ENCODE measurements at places on chromosomes 1 and 21. TPM values are rescaled to one million over a fixed set of nuclear protein-coding genes. Genes with fewer than 3 reads are reported as not detected.

DNA sequence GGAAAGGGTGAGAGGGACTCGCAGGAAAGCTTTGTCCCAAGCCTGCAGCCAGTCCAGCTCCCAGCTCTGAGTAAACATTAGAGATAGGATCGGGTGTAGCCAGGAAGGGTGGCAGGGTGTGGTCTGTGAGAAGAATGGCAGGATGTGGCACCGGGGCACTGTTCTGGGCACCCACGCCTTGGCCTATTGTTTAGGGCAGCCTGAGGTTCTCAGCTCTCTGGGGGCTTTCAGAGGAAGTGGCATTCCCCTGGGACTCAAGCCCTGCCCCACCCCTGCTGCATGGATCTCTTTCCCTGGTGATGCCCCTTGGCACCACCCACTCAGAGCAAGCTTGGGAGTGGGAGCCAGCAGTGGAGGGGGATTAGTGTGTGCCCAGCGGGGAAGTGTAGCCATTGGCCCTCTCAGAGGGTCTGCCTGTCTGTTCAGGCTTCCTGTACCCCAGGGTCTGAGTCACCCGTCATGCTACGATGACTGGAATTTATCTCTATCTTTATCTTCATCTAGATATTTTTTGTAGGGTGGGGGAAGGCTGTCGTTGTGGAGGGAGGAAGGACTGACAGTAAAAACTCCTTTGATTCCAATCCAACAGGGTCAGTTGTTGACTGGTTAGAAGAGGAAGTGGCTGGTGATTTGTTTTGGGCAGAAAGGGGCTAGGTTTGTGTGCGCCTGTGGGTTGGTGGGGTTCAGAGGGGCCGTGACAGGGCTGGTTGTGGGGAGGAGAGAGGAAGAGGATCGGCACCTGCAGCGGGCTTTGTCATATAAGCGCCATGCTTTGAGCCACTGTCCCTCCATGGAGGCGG is 31.6 kb downstream of the SOX13 start:
- no peak overlapping the region for H3K4me3 ChIP-seq
- DNase-seq, result no peak
- peaks cover 28% of the 10 kb centered on the region for H3K4me1 ChIP-seq
- no peak overlapping the region for H3K27ac ChIP-seq
- H3K27me3 ChIP-seq, result no peaks in the 10 kb centered on the region

- H3K27ac ChIP-seq, result no peak overlapping the region
- H3K4me1 ChIP-seq, result no peaks in the 10 kb centered on the region
- no peaks in the 10 kb centered on the region for H3K27me3 ChIP-seq
- DNase-seq, result no peak
- no peak overlapping the region for H3K4me3 ChIP-seq
Measured at GRCh38 chr21:25569084-25569483, 38.2 kb downstream of the MRPL39 start.

GRCh38 chr21:45184869-45185268 is 102.8 kb downstream of the POFUT2 start:
- H3K36me3 ChIP-seq, result peaks cover 15% of the 10 kb centered on the region
- H3K27ac ChIP-seq, result no peak overlapping the region
- no peak for DNase-seq
- H3K4me3 ChIP-seq, result no peak overlapping the region

DNA sequence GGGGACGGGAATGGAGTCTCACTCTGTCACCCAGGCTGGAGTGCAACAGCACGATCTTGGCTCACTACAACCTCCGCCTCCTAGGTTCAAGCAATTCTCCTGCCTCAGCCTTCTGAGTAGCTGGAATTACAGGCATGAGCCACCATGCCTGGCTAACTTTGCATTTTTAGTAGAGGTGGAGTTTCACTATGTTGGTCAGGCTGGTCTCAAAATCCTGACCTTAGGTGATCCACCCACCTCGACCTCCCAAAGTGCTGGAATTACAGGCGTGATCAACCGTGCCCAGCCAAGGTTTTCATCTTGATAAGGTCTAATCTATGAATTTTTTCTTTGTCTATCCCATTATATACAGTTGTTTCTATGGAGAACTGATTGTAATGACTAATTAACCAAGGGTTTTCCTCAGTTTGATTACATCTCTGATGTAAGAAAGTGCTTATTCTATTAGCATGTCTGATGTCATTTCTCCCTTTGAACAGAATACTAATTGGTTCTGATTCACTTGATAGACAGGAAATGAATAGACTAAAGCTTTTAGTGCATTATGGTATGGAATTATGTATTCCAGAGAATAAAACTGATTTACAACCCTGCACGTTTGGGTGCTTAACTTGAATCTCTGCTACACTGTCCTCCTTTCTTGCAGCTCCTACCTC is 11.9 kb downstream of the PACC1 start:
- H3K4me1 ChIP-seq, result no peaks in the 10 kb centered on the region
- no peak overlapping the region for H3K27ac ChIP-seq

GRCh38 chr1:247845011-247845692 is 3.5 kb upstream of the OR11L1 start:
- no peaks in the 10 kb centered on the region for H3K27me3 ChIP-seq
- no peak for DNase-seq
- H3K4me3 ChIP-seq, result no peak overlapping the region
- H3K27ac ChIP-seq, result no peak overlapping the region

DNA sequence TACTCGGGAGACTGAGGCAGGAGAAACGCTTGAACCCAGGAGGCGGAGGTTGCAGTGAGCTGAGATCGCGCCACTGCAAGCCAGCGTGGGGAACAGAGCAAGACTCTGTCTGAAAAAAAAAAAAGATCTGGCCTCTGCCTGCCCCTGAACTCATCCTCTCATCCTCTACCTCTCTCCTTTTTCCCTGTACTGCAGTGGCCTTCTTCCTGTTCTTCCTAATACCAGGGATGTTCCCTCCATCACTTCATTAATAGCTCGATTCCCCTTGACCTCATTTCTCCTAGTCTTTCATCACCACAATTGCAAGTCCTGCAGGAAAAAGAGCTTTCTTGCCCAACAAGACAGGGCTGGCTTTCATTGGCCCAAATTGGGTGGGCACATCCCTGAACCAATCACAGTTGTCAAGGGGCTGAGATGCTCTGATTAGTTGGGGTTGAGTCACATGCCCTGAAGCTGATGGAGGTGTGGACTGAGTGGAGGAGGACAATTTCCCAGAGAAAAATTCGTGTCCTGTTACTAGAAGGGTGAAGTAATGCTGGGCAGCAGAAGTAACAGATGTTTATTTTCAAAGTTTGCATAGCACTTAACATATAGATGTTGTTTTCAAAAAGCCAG is 86.8 kb upstream of the PUM1 start:
- no peaks in the 10 kb centered on the region for H3K27me3 ChIP-seq
- H3K36me3 ChIP-seq, result no peaks in the 10 kb centered on the region
- DNase-seq, result no peak
- peaks cover 4% of the 10 kb centered on the region for H3K4me1 ChIP-seq

DNA sequence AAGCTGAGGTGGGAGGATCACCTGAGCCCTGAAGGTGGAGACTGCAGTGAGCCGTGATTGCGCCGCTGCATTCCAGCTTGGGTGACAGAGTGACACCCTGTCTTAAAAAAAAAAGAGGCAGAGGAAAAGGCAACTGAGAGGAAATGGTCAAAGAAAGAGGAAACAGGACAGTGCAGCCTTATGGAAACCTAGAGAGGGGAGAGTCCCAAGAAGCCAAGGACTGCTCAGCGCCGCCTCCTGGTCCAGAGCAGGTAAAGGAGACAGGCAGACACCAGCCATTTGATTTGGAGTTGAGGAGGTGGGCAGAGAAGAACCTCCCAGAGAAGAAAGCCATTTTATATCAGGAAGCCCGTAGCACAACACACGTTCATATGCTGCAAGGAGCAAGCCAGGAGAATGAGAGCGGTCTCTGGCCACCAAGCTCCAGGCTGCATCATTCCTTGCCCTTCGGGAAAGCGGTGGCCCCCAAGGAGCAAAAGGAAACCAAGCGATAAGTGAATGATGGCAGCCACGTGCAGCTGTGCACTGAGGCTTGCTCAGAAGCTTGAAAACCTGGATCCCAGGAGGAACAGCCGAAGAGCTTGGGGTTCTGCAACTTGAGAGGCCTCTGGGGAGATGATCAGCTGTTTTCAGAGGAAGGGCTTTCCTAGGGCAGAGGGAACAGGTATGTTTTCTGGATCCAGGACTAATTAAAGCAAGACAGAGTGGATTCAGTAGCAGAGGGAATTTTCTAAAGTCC is 33.7 kb downstream of the LRRC42 start:
- no peaks in the 10 kb centered on the region for H3K36me3 ChIP-seq
- H3K4me3 ChIP-seq, result no peak overlapping the region
- H3K27ac ChIP-seq, result no peak overlapping the region
- peaks cover 9% of the 10 kb centered on the region for H3K4me1 ChIP-seq
- H3K27me3 ChIP-seq, result no peaks in the 10 kb centered on the region
- no peak for DNase-seq

DNA sequence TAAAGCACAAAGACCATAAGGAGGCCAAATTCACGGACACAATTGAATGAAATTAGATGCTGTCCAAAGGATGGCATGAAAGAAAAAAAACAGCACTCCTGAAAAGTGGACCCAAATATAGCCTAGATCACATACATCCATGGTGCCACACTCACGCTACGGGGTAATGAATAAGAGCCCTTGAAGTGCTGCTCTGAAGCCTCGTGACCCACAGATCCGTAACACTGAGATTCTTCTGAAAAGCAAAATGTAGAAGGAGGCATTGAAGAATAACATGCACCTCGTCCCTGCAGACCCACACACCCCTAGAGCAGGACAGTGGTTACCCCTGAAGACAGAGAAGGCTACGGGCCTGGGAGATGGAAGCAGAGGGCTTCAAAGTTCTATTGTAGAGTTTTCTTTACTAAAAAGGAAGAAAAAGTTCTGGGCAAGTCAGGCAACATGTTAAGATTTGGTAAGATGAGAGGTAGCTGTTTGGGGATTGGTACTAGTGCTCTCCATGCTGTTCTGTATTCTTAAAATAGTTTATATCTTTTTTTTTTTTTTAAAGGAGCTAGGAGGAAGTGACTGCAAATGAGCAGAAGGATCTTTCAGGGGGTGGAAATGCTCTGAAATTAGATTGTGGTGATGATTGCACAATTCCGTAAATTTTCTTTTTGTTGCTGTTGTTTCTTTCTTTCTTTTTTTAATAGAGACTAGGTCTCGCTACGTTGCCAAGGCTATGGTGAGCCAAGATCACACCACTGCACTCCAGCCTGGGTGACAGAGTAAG is 4.1 kb upstream of the ITGB2 start:
- DNase-seq, result no peak
- H3K4me3 ChIP-seq, result no peak overlapping the region

DNA sequence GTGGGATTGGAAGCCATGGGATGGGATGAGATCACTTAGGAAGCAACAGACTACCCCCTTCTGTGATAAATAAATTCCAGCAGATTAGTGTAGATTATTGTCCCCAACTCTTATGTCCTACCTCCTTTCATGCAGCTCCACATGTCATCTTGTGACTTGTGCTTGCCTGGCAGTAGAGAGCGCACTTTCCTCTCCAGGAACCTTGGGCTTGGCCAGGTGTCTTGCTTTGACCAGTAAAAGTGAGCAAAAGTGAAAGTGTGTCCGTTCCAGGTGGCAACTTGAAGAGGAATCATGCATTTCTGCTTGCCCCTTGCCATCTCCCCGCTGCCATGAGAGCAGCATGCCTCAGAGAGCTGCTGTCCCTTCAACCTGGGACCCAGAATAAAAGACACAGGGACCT is 122.9 kb upstream of the ERG start:
- H3K36me3 ChIP-seq, result no peaks in the 10 kb centered on the region
- no peak overlapping the region for H3K4me3 ChIP-seq
- no peak overlapping the region for H3K27ac ChIP-seq
- no peaks in the 10 kb centered on the region for H3K4me1 ChIP-seq
- DNase-seq, result no peak

DNA sequence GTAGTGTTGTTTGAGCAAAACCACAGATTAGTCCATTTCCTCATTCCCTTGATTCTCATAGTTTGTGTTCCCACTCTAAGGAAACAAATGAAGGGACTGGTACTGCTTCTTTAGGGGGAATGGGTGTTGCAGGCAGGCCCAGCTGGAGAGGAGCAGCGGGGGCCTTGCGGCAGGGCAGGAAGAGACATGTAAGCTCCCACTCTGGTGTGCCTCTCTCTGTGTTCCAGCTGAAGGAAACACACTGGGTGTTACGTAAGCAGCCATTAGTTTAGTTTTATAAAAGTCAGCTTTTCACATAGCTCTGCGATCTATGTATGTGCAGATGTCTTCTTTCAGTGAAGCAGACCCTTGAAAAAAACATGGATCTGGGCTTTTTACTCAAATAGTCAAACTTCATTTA is 99.5 kb downstream of the CACHD1 start:
- H3K4me1 ChIP-seq, result peaks cover 6% of the 10 kb centered on the region
- DNase-seq, result no peak
- H3K27ac ChIP-seq, result no peak overlapping the region
- no peaks in the 10 kb centered on the region for H3K36me3 ChIP-seq

DNA sequence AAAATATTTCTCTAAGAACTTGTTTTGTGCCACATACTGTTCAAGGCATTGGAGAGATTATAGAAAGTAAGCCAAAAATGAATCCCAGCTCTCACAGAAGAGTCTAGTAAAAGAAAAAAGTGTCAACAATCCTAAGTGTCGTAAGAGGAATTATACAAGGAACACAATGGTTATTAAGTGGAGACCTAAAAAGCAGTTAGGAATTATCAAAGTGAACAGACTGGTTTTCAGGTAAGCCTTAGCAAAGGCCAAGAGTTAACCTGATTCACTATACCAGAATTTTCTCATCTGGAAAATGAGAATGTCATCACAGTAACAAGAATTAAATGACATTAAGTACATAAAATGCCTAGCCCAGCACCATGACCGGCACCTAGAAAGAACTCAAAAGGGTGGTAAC is 15.6 kb downstream of the SERBP1 start:
- DNase-seq, result no peak
- H3K4me3 ChIP-seq, result no peak overlapping the region
- H3K27ac ChIP-seq, result no peak overlapping the region
- no peaks in the 10 kb centered on the region for H3K4me1 ChIP-seq
- no peaks in the 10 kb centered on the region for H3K27me3 ChIP-seq

GRCh38 chr1:226723657-226724532 is 15.2 kb downstream of the ITPKB start:
- peaks cover 6% of the 10 kb centered on the region for H3K4me1 ChIP-seq
- H3K27ac ChIP-seq, result no peak overlapping the region
- H3K36me3 ChIP-seq, result peaks cover 9% of the 10 kb centered on the region
- H3K4me3 ChIP-seq, result no peak overlapping the region
- no peaks in the 10 kb centered on the region for H3K27me3 ChIP-seq

CCDC27 gene
- polyA plus RNA-seq, result 0.03 TPM

ACTA1 gene
- polyA plus RNA-seq, result 13.2 TPM

FAM76A gene
- polyA plus RNA-seq, result 9.7 TPM

GBP1 gene
- polyA plus RNA-seq, result 39.3 TPM

Data from large intestine (tissue), 12 donors.